ENCODE measurements at places on chromosomes 6 and 20.
A peak's percentile ranks its signal among the peaks of the same experiment; 100 is the strongest.

- DNase-seq = no peak
Measured at GRCh38 chr20:16387666-16388065, 185.6 kb downstream of the KIF16B start.

GRCh38 chr6:45558858-45559257 is 181.1 kb upstream of the SUPT3H start:
- DNase-seq = no peak

DNA sequence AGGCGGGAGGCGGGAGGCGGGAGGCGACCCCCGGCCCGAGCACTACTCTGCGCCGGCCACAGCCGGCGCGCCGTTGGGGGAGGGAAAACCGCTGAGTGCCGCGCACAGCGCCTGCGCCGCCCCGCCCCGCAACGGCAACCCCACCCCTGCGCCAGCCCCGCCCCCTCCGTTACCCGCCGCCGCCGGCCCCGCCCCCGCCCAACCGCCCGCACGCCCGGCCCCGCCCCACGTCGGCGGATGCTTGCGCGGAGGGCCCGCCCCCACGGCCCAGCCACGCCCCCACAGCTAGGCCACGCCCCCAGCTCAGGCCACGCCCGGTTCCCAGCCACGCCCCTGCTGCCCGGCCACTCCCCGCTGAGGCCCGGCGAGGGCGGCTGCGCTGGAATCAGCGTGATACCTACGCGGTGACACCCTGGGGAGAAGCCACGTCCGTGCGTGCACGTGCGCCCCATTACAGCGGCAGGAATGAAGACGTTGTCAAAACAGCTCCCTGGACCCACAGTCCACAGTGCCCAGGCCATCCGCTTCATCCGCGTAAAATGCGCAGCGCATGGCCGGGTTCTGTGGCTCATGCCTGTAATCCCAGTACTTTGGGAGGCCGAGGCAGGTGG is at the start of gene TCFL5:
Gene TCFL5 (minus strand): TSS at position 97 of the 611 bp plus-strand sequence. CDS start 152 bp downstream, outside the sequence.
- DNase-seq = peak; percentile 73

- no peak for DNase-seq
Measured at GRCh38 chr6:169240125-169240524, 13.5 kb downstream of the THBS2 start.

DNA sequence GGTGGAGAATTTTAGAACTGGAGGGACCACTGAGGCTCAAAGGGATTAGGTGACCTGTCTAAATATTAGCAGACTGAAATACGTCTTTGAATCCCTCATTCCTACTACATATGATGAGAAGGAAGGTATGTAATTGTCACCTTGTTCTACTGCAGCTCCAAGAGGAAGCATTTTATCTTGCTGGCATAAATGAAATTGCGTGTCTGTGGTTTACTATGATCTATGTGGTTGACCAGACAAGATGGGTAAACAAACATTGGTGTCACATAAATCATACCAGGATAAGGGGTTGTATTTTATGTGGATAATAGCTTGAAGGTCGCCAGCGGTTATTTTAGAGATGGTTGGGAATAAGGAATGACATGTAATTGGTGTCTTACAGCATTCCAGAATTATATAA is 78.2 kb downstream of the LAMA4 start:
- DNase-seq = no peak

Measured in activated naive CD8-positive, alpha-beta T cell treated with anti-CD3 and anti-CD28 coated beads, Interleukin-2, amount 50 U/mL, for 16 hours (primary cell).